ENCODE measurements at places on chromosomes 16 and 17. TPM values are rescaled to one million over a fixed set of nuclear protein-coding genes. Genes with fewer than 3 reads are reported as not detected.

SLC2A4 gene
- 9.8 TPM for total RNA-seq

MYO15A gene
- 0.44 TPM for total RNA-seq

CDRT15L2 gene
- total RNA-seq, result not detected

MEFV gene
- total RNA-seq, result 3.0 TPM

CCDC40 gene
- total RNA-seq, result 3.8 TPM

NPB gene
- 0.17 TPM for total RNA-seq

SEPTIN12 gene
- not detected for total RNA-seq

HAP1 gene
- total RNA-seq, result not detected

TRPV3 gene
- 1.2 TPM for total RNA-seq

NAGLU gene
- 43.5 TPM for total RNA-seq

ESRP2 gene
- total RNA-seq, result 0.33 TPM

NDUFAB1 gene
- 55.9 TPM for total RNA-seq

GUCY2D gene
- total RNA-seq, result not detected

CMTM2 gene
- not detected for total RNA-seq

BCKDK gene
- total RNA-seq, result 38.9 TPM

CTF1 gene
- 2.8 TPM for total RNA-seq

KRTAP2-4 gene
- total RNA-seq, result not detected

NSRP1 gene
- 34.9 TPM for total RNA-seq

G6PC1 gene
- total RNA-seq, result not detected

FLOT2 gene
- total RNA-seq, result 48.1 TPM
